ENCODE measurements at places on chromosomes 3 and 15.

DNA sequence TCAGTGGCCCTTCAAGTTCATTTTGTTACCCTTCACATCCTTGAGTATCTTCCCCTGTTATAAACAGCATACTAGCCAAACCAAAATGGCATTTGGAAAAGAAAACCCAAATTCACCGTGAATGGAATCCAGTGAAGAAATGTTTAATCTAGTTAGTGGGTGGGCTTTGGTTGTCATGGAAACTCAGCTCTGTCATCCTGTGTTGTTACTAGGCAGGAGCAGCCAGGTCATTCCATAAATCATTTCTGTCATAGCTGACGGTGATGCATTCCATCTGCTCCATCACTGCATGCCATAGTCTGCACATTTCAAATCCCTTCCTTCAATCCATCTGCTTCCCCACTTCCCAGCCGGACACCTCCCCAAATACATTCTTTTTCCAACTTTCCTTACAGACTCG, 140.4 kb upstream of the CGNL1 start:
- DNase-seq: no peak

- DNase-seq: no peak
These were observed 158.0 kb upstream of the IL12A start for GRCh38 chr3:159830523-159831154.

DNA sequence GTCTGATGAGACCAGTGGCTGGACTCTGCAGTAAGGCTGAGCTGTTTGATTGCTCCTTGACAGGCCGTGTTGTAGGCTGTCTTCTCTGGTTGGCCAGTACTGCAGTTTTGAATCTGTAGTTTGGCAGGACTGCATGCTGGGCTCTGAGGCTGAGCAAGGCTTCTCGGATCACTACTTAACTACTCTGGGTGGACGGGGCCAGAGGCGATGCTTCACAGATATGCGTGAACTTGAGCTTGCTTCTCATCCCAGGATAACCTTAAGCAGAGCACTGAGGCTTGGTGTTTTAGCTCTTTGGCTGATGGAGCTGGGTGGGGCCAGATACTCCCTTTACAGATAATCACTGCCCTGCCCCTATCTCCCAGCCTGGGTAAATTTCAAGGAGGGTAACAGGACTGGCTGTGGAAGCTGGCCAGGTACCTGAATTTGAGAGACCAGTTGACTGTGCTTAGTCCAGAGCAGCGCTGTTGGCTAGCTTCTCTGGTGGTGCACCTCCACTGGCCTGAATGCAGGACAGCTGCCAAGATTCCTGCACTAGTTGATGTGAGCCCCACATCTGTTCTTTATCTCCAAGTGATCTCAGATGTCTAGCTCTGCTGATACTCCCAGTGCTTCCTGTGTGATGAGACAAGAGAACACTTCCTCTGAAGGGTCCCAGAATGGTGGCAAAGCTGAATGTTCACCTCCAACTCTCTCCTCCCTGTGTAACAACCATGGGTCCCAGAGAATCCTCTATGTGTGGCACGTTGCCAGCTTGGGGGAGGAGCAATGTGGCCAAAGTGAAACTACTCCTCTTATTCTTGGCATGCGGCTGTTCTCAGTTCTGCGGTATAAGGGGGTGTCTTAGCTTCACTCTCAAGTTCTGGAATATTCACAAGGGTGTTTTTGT, 37.9 kb downstream of the RPL39L start:
- DNase-seq: peak; percentile 87

DNA sequence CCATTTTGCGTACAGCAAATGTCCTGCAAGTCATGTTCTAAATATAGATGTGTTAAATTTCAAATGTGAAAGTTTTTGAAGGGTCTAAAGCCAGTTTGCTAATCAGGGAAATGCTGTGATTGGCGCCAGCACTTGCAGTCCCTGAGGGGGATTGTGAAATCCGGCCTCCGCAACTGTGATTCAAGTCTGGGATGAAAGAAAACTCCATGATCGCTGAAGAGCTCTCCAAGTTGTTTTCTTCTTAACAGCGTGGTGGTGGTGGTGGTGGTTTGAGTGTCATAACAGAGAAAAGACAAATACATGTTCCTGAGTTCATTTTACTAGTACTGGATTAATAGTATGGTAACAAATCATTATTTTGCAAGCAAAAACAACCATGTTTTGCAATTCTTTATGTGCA, 51.8 kb downstream of the MITF start:
- peak; percentile 81 for DNase-seq
